ENCODE measurements at places on chromosomes 3 and 15.

GRCh38 chr3:69326855-69327300 lies 59.0 kb downstream of the FRMD4B start:
- DNase-seq = no peak

GRCh38 chr3:100830931-100831330 lies 121.6 kb downstream of the TFG start:
- no peak for DNase-seq

DNA sequence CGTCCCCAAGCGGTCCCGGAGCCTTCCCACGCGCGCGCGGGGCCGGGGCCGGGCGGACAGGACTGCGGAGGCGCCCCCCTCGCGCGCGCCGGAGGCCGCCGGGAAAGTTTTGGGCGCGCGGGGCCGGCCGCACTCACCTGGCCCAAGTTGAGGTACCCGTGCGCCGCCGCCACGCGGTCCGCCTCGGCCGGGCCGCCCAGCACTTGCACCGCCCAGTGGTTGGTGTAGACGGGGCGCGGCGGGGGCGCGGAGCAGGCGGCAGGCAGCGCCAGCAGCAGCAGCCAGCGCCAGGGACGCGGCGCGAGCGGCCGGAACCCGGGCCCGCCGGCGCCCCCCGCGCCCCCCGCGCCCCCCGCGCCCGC lies 289 bp downstream of the PCSK6 start:
- DNase-seq = peak; percentile 24

- DNase-seq = no peak
Measured at GRCh38 chr15:58274885-58275284, 136.7 kb downstream of the AQP9 start.

DNA sequence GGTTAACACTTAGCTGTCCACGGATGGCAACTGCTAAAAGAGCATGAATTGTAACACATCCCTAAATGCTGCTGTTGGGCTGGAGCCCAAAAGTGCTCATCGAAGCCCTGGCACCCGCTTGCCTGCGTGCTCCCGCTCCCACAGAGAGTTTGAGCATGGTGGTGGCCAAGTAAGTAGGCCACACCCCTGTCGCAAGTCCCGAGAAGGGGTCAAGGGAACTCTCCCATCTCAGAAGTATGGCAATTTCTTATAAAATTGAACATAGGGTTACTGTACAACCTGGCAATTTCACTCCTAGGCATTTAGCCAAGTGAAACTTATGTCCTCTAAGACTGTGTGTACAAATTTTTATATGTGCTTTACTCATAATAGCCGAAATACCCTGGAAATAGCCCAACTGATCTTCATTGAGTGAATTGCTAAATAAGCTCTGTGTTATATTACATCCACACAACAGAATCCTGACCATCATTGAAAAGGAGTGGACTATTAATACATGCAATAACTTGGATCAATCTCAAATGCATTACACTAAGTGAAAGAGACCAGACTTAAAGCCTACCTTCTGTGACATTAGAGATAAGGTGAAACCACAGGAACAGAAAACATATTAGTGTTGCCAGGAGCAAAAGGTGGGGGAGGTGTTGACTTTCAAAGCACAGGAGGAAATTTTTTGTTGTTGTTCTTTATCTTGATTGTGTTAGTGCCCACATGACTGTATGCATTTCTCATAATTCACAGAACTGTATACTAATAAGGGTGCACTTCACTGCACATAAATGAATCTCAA lies 1.5 kb upstream of the GCSAM start:
- DNase-seq = no peak

- peak; percentile 62 for DNase-seq
Measured at GRCh38 chr3:16842272-16843270, 42.2 kb upstream of the PLCL2 start.

DNA sequence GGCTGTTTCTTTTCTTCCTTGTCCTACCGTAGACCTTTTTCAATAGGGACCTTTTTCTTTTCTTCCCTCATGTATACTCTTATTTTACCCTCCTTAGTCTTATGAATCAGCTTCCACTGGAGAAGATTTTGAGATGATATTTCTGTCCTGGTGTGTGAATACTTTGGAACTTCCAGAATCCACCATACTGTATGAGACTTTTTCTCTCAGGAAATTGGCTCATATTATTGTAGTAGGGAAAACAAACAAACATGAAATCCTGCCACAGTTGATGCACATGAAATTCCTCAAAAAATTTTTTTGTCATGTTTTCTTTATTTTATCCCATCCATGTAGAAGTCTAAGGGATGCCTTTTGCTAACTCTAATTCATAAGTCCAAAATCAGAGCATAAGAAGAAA lies 289.3 kb upstream of the PLSCR5 start:
- DNase-seq = no peak

DNA sequence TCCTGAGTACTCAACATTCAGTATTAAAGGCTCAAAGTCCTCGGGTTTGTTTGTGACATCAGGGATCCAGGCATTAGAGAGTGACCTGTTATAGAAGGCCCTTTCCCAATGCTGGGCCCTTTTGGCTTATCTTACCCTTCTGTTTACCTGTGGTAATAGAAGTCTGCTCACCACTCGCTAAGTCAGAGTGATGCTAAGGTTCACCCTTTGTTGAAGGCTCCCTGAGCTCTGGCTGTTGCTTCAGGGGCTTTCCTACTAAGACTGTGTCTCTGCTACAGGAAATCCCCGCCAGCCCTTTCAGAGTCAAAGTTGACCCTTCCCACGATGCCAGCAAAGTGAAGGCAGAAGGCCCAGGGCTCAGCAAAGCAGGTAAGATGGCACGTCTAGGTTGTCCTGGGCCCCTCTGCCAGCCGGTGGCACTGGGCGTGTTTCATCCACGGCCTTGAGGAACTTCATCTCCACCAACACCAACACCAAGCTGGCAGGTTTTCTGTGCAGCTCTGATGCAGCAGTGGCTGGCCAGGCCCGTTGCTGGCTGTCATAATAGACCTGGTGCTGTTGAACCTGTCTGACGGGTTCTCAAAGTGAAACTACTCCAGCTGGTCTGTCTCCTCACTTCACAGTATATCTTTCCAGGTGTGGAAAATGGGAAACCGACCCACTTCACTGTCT lies 99.1 kb downstream of the DNASE1L3 start:
- DNase-seq = no peak

DNA sequence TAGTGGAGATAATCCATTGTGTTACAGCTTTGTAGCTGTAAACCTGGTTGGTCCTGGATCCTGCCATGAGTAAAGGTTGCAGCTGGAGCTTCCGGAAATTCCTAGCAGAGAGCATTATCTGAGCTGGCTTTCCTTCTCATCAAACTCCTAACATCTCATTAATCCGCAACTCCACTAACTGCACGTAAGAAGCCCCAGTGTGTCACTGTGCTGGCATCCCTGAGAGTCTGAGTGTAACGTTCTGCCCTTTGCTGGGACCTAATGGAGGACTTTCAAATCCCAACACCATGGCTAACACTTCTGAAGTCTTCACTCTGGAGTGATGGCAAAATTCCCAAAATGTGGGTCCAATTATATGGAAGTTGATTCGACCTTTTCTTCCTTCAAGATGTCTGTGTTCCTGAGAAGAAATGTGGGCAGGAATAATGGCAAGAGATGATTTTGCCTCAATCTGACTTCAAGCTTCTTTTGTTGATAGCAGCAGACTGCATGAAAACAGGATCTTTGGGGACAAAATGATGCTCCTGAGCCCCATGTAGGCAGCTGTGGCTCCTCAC lies 9.6 kb upstream of the TRPM1 start:
- no peak for DNase-seq

- peak; percentile 39 for DNase-seq
Measured at GRCh38 chr3:126994661-126995245, 11.8 kb downstream of the PLXNA1 start.

GRCh38 chr3:178750639-178751300 lies 214.5 kb downstream of the KCNMB2 start:
- DNase-seq = no peak

All from NCI-H2171 (cell line).